SW480 (cell line): ENCODE measurements at places on chromosomes 1 and 21.

GRCh38 chr1:84298684-84299535 lies 2.6 kb upstream of the SAMD13 start:
- peak; percentile 48 for DNase-seq

DNA sequence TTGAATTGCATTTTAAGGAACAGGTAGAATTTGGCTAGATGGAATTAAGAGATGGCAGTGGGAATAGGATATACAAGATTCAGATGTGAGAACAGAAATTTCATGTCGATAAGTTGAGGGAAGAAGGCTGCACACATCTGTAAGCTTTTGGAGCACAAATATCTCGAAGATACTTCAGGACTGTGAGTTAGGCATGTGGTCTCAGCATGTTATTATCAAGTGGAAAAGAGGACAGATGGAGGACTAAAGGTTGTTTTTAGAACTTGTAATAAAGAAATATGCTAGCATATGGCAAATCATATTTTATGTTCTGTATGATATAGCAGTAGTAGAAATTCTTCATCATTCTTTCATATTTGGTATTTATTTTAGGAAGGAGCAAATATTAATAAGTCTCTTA lies 61.5 kb downstream of the KIF1B start:
- DNase-seq: no peak

- DNase-seq: no peak
These were observed 194.5 kb downstream of the LHX8 start for GRCh38 chr1:75328691-75329090.

GRCh38 chr1:186456729-186457255 lies 4.1 kb downstream of the PDC start:
- DNase-seq: no peak

DNA sequence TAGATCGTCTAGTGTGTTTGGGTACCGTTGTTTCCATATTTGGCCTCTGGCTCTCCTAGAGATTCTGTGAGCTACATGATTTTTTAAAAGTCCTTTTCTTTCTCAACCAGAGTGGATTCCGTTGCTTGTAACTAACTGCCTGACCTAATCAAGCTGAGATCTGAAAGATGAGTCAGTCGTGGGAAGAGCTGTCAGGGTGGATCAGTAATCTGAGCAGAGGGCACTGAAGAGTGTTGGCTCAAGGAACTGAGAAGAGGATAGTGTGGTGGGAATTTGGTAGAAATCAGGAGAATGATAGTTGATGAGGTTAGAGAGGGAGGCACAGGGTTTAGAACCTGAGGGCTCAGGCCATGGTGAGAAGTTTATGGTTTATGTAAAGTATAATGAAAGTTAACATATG lies 52.2 kb downstream of the TRAF5 start:
- no peak for DNase-seq

DNA sequence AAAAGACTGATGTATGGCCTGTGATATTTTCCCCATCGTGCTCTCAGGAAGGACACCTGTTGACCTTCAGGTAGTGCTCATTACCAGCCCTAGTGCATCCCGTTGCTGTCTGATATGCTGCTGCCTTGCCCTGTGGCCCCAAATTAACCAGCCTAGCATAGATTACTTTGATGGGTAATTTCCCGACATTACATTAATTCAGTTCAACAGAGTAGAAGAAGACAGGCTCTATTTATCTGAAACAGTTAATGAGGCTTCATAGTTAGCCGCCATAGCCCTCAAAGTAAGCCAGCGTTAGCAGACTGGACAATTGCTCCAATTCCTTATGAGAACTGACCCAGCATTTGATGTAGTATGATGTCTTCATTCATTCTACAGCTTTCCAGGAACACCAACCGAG lies 257.6 kb downstream of the OLFM3 start:
- DNase-seq: no peak

- no peak for DNase-seq
These were observed 1.0 kb downstream of the AKR7A2 start for GRCh38 chr1:19310720-19311502.

- DNase-seq: no peak
These were observed 82.2 kb downstream of the MDM4 start for GRCh38 chr1:204598319-204598969.

DNA sequence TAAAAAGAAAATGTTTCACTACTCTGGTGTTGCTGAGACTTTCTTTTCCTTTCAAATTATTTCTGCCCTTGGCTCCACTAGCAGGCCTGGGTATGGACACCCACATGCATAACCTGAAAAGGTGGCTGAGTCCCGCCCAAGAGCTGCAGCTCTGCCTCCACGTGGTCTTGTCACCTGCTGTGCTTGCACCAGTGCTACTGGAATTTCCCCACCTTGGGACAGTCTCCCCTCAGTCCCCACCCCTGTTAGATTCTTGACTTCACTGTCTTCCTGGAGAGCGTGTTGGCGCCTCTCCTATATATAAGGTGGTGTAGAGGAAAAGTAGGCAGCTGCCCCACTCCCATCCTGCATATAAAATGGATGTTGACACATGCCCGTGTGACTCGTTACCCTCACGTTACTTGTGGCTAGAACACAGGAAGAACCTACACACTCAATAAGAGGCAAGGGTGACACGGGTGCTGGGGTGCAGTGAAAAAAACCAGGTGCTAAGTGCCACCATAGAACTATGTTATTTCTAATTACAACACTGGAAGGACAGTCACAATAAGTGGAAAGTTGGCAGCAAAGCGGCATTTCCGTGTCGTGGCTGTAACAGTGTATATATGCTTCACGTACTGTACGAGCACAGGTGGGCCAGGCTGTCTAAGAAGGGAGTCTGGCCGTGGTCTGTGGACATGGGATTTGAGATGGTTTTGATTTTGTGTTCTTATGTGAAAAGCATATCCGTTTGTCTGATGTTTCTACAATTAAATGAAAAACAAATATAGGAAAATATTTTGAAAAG lies 61.0 kb downstream of the POFUT2 start:
- peak; percentile 13 for DNase-seq

DNA sequence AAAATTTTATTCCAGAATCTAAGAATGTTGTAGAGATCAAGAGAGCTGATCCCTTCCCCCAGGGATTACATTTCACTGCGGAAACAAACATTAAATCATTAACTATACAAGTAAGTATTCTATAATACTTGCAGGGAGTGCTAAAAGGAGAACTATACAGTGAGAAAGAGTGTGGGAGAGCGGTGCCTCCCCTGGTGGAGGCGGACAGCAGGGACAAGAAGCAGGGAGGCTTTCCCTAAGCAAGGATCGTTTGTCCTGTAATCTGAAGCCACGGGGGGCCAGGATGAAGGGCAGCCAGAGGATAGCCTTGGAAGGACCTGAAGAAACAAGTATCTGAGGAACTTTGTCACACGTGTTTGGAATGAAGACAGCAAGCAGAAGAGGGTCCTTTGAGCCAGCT lies 40.1 kb downstream of the SLC9C2 start:
- DNase-seq: no peak

DNA sequence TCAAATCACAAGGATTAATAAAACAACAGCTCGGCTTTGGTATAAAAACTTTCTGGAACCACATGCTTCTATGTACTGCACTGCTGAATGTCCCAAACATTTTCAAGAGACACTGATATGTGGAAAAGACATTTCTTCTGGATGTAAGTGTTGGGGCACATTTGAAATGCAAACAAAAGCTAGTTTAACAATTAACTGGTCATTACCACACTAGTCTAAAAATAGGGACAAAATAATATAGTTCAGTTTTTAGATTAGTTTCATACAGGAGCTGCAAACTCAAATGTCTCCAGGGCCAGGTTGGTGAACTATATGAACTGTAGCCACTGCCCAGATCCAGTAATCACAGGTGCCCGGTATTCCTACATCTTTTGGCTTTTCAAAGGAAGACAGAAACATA lies 3.2 kb downstream of the IL23R start:
- DNase-seq: no peak

DNA sequence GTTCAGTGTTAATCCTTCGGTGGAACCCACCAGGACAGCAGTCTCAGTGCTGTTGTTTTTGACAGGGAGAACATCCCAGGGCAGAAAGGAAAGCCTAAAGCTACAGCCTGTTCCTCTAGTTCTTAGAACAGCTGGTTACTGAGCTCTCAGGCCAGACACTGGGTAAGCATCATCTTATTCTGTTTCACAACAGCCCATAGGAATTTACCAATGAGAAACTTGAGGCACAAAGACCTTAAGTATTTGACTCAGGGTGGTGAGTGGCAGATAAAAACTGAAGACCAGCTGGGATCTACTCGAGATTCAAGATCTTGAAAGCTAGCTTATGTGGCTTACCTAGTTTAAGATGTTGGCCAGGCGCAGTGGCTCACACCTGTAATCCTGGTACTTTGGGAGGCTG lies 9.4 kb upstream of the NEK2 start:
- no peak for DNase-seq

GRCh38 chr1:94970783-94971182 lies 43.9 kb upstream of the CNN3 start:
- no peak for DNase-seq

- no peak for DNase-seq
These were observed 1878.0 kb downstream of the MRPL39 start for GRCh38 chr21:23729331-23729730.

DNA sequence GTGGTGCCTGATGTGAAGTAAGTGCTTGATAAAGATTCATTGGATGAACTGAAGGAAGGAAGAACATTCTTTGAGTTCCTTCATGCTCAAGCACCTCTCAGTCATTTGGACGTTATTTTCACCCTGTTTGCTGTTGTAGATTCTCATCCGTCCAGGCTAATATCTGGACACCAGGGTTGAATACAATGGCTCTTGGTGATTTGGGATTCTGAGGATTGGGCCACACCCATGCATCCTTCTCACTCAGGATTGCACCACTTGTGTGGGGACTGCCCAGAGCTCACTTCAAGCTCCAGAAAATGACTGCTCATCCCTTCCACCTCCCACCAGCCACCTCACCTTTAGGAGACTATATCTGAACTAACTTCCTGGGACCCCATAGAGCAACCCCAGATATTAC lies 117.1 kb upstream of the IPO9 start:
- DNase-seq: no peak

DNA sequence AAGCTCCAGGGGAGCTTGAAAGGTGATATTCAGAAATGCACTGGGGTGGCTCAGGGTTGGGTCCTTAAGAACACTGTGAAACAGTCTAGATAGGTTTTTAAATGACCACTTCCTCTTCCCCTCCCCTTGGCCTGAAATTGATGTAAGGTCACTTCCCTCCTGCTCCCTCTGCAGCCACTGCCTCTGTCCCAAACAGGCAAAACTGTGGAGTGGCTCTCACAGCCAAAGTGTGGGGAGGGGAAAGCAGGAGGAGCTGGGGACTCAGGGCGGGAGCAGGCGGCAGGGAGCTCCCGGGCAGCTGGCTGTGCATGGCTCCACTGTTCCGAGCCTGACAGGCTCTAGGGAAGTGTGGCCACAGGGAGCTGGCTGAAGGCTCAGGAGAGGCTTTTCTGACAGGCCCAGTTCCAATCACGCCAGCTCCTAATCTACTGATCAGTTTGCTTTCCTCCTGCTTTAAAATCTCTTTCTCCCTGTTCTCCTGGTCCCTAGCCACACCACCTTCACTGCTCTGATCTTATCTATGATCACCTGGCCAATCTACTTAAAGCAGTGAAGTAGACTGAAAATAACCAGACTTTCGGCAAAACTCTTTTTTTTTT lies 5.1 kb upstream of the CSRP1 start:
- no peak for DNase-seq
